HFFc6 (cell line): ENCODE measurements at places on chromosomes 11 and 22. TPM values are rescaled to one million over a fixed set of nuclear protein-coding genes. Genes with fewer than 3 reads are reported as not detected.

The SLC22A8 gene
- total RNA-seq = not detected in 3 replicates

GRCh38 chr11:114499756-114500155, 59.9 kb downstream of the NXPE1 start:
- H3K27me3 ChIP-seq = peaks cover 2% of the 10 kb centered on the region; the same call in 1 of the 2 replicates
- H3K4me1 ChIP-seq = no peaks in the 10 kb centered on the region
- DNase-seq = no peak
- H3K36me3 ChIP-seq = no peaks in the 10 kb centered on the region

DNA sequence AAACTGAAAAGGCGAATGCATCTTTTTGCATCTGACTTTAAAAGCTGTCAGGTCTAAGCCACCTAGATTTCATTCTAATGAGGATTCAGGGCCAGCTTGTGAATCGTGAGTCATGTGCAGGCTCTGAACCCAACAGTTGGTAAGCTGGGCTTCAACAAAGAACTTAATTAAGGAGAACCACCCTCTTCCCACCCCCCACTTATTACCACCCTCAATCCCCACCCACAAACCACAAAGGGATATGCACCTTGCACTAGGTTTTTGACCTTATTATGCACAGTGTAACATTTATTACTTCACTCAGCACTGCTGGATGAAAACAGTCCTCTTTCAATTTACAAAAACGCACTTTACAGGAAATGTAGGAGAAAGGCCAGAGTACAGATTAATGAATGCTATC, 94.1 kb upstream of the LIN7C start:
- DNase-seq = no peak
- H3K27ac ChIP-seq = no peak overlapping the region
- peaks cover 5% of the 10 kb centered on the region for H3K27me3 ChIP-seq
- H3K36me3 ChIP-seq = peaks cover 5% of the 10 kb centered on the region; the same call in 1 of the 2 replicates
- no peaks in the 10 kb centered on the region for H3K4me1 ChIP-seq

The TECTA gene
- 0.11 to 0.21 TPM (median 0.13 TPM) in 3 replicates for total RNA-seq

- peak; percentile 48 for DNase-seq
- no peak overlapping the region for H3K4me3 ChIP-seq
- peaks cover 26% of the 10 kb centered on the region for H3K4me1 ChIP-seq
- H3K27ac ChIP-seq = no peak overlapping the region; the same call in 1 of the 2 replicates
- peaks cover 4% of the 10 kb centered on the region for H3K27me3 ChIP-seq
Observed at GRCh38 chr11:46127150-46127638, 5.9 kb upstream of the PHF21A start.

The HBB gene
- not detected in 3 replicates for total RNA-seq

The IL17REL gene
- total RNA-seq = not detected in 3 replicates

- H3K4me1 ChIP-seq = peaks cover 9% of the 10 kb centered on the region; the same call in 1 of the 2 replicates
- no peak overlapping the region for H3K4me3 ChIP-seq
- H3K27ac ChIP-seq = peak overlapping the region; percentile 43; the same call in 1 of the 2 replicates
- no peak for DNase-seq
- peaks cover 15% of the 10 kb centered on the region for H3K36me3 ChIP-seq
Observed at GRCh38 chr11:46413760-46414465, 22.3 kb upstream of the CHRM4 start.

DNA sequence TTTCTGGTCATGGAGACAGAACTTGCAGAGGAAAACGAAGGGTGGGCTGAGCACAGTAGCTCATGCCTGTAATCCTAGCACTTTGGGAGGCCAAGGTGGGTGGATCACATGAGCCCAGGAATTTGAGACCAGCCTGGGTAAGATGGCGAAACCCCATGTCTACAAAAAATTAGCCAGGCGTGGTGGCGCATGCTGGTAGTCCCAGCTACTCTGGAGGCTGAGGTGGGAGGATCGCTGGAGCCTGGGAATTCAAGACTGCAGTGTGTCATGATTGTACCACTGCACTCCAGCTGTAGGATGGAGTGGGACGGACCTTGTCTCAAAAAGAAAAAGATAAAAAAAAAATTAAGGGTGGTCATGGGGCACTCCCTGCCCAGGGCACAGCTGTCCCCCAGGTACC, 5.9 kb downstream of the SERPINH1 start:
- peak overlapping the region; percentile 59 for H3K27ac ChIP-seq
- peaks cover 5% of the 10 kb centered on the region for H3K27me3 ChIP-seq
- peak overlapping the region; percentile 50 for H3K4me3 ChIP-seq
- H3K4me1 ChIP-seq = peaks cover 35% of the 10 kb centered on the region
- peaks cover 59% of the 10 kb centered on the region for H3K36me3 ChIP-seq
- DNase-seq = no peak

DNA sequence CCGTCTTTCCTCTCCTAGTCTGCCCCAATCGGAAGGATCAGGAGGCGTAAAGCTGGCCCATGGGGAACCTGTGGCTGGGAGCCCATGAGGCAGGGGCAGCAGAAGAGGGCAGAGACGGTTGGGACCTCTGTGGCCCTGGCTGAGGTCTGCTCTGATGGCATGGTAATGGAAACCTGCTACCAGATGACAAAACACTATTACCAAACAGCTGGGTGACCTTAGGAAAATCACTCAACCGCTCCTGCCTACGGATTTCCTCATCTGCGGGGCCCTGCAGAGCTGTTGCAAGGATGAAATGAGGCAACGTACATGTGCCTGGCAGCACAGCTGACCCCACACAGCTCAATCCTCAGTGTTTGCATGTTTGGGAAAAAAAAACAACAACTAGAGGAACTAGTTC, 4.6 kb downstream of the AP5B1 start:
- H3K4me3 ChIP-seq = no peak overlapping the region
- no peak overlapping the region; the same call in 1 of the 2 replicates for H3K27ac ChIP-seq

The NLRP6 gene
- total RNA-seq = not detected in 3 replicates

The POU2AF3 gene
- total RNA-seq = not detected in 2 replicates

DNA sequence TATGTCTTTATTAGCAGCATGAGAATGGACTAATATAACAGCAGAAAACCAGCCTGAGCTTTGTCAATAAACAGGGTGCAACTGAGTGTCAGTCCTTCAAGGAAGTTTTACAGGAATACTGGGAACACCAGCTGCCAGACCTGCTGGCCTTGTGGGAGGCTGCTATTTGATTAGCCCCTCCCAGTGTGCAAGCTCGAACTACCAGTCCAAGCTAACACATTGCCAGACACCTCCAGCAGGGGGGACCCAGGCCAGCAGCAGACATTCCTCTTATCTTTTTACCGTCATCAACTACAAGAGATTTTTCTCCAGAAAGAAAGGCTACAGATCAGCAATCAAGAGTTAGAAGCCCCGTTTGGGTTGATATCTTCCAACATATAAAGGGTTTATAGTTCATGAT, 942.8 kb upstream of the TENM4 start:
- no peaks in the 10 kb centered on the region for H3K4me1 ChIP-seq
- H3K36me3 ChIP-seq = no peaks in the 10 kb centered on the region; the same call in 1 of the 2 replicates
- H3K4me3 ChIP-seq = no peak overlapping the region
- no peak overlapping the region for H3K27ac ChIP-seq

The ASRGL1 gene
- total RNA-seq = 0.50 TPM in 2 of 3 replicates, not detected in the other

GRCh38 chr11:104476898-104477297, 313.0 kb upstream of the PDGFD start:
- H3K27ac ChIP-seq = no peak overlapping the region
- no peaks in the 10 kb centered on the region; the same call in 1 of the 2 replicates for H3K36me3 ChIP-seq
- no peak overlapping the region for H3K4me3 ChIP-seq
- DNase-seq = no peak
- H3K4me1 ChIP-seq = no peaks in the 10 kb centered on the region
- no peaks in the 10 kb centered on the region for H3K27me3 ChIP-seq

DNA sequence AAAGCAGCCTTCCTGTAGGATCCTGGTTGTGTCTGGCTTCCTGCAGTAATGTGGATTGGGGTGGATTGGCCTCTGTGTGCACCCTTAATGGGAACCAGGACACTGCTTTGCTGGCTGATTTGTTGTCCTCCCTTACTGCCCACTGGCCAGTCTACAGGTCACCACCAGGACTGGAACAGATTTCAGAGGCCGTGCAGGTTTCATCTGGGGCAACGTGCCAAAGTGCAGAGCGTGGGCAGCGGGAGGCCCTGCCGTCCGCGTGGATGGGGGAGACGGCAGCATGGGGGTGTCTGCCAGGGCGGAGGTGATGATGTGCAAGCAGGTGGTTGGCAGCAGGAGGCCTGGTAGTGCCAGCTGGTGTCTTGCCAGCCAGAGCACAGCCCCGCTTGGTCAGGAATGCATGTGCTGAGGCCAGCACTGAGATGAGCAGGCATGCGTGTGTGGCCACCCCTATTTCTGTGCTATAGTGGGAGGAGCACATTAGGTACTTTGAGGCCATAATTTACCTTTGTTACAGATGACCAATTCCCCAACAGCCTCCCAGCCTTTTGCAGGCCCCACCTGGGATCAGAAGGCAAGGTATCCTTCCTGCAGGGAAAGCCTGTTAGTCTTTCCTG, 24.3 kb downstream of the BCR start:
- DNase-seq = no peak
- H3K4me1 ChIP-seq = peaks cover 3% of the 10 kb centered on the region
- H3K27ac ChIP-seq = no peak overlapping the region
- no peak overlapping the region for H3K4me3 ChIP-seq
- no peaks in the 10 kb centered on the region; the same call in 1 of the 2 replicates for H3K27me3 ChIP-seq
- peaks cover 11% of the 10 kb centered on the region; the same call in 1 of the 2 replicates for H3K36me3 ChIP-seq

DNA sequence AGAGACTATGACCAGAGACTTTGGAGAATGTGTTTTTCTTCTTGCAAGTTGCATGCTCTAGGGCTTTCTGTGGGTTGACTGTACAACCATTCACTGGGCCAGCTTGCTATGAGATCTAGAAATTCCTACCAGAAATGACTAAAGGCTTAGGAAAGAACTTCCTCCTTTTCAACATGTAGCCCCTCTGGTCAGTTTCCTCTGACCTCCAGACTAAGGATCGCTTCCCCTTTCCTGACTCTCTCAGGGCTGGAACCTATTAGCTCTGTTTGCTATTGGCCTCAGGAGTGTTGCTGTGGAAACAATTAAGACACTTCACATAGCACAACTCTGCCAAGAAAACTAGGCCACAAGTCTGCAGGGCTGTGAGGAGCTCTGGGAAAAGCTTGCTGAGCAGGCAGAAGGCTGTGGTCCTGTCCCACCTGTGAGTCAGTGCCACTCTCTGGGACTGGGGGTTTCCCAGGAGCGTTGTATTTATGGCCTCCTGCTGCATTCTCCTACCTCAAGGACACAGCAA, 10.7 kb downstream of the CRY2 start:
- peaks cover 54% of the 10 kb centered on the region for H3K4me1 ChIP-seq
- H3K36me3 ChIP-seq = peaks cover 6% of the 10 kb centered on the region; the same call in 1 of the 2 replicates
- H3K27ac ChIP-seq = peak overlapping the region; percentile 94
- H3K27me3 ChIP-seq = no peaks in the 10 kb centered on the region; the same call in 1 of the 2 replicates

DNA sequence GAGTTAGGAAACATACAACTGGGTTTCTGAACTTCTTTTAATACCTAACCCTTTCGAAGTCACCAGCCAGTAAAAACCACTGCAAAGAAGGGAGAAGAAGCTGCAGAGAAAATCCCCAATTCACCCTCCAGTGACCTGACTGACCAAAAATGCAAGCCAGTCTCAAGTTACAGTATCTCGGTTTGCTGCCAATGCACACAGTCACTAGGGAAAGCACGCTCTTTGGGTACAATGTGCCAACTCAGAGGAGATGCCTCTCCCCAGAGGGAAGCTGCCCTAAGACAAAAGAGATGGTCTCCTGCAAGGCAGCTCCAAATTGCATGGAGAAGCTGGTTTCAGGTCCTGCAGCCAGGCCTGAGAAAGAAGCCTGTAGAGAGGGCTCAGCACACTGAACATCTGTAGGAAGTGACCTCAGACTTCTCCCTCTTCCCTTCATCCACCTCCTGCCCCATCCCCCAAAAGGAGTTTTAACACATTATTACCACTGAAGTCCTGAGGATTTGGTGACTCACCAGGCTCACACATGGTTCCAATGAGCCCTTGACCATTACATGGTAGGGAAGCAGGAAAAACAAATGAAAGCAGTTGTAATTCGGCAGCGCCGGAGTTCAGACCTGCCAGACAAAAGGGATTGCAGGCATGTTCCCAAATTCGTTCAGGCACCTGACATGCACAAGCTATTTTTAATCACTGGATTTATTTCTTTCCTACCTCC, 90.1 kb downstream of the ETS1 start:
- peaks cover 100% of the 10 kb centered on the region for H3K4me1 ChIP-seq
- H3K27me3 ChIP-seq = peaks cover 4% of the 10 kb centered on the region; the same call in 1 of the 2 replicates
- peak; percentile 95 for DNase-seq
- H3K27ac ChIP-seq = peak overlapping the region; percentile 96

The CDC42EP2 gene
- 19.0 to 29.9 TPM (median 24.3 TPM) in 3 replicates for total RNA-seq

GRCh38 chr22:39469681-39470450, 13.1 kb downstream of the MGAT3 start:
- H3K27ac ChIP-seq = peak overlapping the region; percentile 25; the same call in 1 of the 2 replicates
- no peak overlapping the region for H3K4me3 ChIP-seq
- DNase-seq = no peak

The UPK3A gene
- total RNA-seq = not detected in 3 replicates

- H3K27me3 ChIP-seq = peaks cover 6% of the 10 kb centered on the region
- H3K36me3 ChIP-seq = no peaks in the 10 kb centered on the region; the same call in 1 of the 2 replicates
- DNase-seq = no peak
- H3K4me3 ChIP-seq = peak overlapping the region; percentile 80
- H3K4me1 ChIP-seq = peaks cover 36% of the 10 kb centered on the region
- no peak overlapping the region for H3K27ac ChIP-seq
Observed at GRCh38 chr22:37801946-37802309, 5.8 kb upstream of the GCAT start.

- H3K36me3 ChIP-seq = peaks cover 4% of the 10 kb centered on the region; the same call in 1 of the 2 replicates
- no peaks in the 10 kb centered on the region for H3K4me1 ChIP-seq
- H3K4me3 ChIP-seq = no peak overlapping the region
- no peak overlapping the region for H3K27ac ChIP-seq
- DNase-seq = no peak
Observed at GRCh38 chr22:48615171-48616008, 1212.3 kb downstream of the BRD1 start.

DNA sequence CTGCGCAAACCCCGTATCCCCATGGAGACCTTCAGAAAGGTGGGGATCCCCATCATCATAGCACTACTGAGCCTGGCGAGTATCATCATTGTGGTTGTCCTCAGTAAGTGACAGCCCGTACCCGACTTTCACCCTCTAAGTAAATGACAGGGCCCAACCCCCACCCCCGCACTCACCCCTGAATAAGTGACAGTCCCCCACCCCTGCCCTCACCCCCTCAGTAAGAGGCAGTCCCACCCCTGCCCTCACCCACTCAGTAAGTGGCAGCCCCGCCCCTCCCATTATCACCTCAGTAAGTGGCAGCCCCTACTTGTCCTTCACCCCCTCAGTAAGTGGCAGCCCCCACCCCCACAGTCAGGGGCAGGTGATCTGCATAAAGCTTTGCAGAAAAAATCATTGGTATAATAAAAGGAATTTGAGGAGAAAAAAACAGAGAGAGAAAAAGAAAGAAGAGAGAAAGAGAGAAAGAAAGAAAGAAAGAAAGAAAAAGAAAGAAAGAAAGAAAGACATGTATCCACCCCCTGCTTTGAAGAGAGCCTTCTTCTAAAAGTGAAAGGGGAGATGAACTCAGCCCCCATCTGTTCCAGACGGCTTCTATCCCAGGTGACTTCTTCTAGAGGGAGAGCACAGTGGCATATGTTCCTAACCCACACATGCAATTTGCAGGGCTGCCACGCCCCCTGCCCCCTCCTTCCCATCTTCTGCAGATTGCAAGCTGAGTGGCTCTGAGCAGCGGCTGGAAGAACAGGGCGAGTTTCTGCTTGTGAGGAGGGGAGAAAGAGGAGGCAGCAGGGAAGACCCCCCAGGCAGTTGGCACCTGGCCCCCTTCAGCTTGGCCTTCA, 12.5 kb upstream of the SMIM35 start:
- H3K27ac ChIP-seq = no peak overlapping the region
- H3K4me3 ChIP-seq = no peak overlapping the region
- H3K36me3 ChIP-seq = no peaks in the 10 kb centered on the region
- H3K4me1 ChIP-seq = no peaks in the 10 kb centered on the region
- peaks cover 43% of the 10 kb centered on the region for H3K27me3 ChIP-seq

The OR51B2 gene
- total RNA-seq = not detected in 3 replicates
